ENCODE measurements at places on chromosomes 11 and 22.

DNA sequence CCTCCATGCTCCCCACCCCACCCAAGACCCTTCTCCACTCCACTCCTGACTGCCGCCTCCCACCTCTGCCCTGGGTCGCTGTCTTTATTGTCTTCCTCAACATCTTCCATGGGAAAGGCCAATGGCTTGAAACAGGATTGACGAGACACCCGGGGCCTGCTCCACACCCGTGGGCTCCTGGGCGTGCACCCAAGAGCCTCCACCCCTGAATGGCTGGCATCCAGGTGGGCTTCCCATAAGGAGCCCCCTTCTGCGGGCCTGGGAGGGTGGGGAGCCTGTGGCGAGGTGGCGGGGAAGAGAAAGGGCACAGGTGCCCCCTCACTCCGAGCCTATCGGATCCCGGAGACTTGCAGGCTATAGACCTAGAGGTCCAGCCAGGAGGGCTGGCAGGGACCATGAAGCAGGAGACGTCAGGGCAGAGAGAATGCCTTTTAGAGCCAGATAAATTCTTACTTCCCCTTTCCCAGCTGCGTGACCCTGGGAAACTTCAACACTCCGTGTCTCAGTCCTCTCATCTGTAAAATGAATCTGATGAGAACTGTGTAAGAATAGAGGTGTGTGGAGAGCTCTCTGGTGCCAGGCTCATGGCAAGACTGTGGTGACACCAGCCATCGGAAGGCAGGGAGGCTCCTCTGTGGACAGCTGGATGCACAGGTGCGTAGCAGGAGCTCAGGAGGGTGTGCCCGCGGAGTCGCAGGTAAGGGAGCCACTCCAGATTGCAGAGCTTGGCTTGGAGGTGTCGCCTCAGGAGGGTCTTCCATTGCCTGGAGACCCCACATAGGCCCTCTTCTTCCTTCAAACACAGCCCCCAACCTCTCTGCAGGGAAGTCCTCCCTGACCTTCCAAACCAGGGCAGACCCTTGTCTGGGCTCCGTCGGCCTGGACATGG lies 53.9 kb downstream of the SMIM38 start:
- DNase-seq, result no peak

DNA sequence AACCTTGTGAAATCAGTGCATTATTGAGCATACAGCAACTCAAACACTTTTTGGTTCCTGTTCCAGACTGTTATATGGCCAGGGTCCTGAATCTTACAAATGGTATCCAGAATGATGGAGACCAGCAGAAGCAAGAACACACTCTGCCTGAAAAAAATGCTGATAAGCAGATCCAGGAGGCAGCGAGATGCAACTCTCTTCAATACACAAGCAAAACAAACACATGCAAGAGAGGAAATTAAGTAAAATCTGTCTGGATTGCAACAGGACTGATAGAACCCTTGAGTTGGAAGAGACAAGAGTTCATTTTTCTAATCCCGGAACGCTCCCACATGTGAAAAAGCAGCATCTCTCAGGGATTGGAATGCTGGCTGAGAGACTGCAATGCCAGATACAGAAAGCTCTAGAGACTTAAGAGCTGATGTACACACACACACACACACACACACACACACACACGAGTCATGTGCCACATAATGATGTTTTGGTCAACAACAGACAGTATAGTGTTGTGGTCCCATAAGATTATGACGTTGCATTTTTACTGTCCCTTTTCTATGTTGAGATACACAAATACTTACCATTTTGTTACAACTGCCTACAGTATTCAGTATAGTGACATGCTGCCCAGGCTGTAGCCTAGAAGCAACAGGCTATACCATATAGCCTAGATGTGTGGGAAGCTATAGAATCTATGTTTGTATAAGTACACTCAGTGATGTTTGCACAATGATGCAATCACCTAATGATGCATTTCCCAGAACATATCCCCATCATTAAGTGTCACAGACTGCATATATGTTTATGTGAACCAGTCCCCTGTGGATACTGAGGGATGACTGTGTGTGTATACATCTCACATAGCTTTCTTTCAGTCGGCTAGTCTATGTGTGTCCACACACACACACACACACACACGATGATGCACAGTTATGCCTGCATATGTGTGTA lies 406.6 kb downstream of the LARGE1 start:
- DNase-seq, result no peak

DNA sequence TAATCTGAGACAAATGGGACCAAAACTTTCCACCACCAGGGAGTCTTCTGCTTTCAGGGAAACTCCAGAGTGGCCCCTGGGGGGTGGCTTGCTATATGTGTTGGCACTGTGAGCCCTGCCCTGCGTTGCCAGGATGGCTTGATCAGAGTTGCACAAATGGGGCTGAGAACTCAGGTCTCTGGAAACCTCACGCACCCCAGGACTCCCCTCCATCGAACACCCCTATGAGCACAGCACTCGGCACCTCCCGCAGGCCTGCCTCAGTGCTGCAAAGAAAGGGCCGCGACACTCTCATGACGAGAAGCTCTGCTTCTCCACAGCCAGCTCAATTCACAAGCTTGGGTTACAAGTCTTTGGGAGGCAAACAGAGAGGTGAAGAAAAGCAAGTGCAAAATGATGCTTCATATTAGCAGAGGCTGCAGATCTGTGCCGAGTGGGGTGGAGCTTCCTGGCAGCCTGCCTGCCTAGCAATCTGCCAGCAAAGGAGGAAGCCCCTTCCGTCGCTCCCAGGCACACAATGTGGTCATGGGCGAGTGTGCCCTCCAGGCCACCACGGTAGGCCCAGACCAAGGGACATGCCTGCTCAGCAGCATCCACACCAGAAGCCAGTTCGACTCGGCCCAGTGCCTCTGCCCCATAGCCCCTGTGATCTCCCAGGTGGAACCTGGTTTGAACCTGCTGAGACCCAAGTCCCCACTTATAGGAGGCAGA lies 55.7 kb downstream of the MYH9 start:
- DNase-seq, result peak; percentile 45

DNA sequence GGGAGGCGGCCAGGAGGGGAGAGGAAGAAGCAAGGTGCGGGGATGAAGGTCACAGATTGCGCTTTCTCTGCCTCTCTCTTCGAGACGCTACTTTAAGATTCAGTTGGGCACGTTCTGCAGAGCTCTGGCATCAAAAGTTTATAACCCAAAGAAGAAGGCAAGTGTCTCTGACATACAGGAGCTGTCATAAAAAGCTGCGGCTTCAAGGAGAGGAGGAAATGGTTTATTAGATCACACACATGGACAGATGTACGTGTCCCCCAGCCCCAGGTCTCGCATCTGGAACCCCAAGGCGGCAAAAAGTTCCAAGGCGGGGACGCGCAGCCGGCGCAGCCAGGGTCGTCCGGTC lies 589.0 kb downstream of the OPCML start:
- no peak for DNase-seq

DNA sequence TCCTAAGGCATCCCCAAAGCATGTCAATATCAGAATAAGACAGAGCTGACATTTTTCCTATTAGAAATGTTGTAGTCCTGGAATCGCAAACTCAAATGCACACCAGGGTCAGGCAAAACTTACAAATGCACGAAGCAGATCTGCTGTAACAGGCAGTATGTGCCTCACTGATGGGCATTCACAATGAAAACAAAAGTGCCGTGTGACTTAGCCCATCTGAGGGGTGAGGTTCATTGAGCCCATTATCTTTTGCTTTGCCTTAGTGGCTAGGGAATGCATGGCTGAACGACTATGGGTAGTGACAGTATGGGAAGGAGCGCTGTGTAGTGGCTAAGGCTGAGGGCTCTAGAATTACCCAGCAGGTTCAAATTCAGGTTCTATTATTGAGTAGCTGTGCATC lies 43.1 kb upstream of the RASSF10 start:
- DNase-seq, result no peak
